ENCODE measurements at places on chromosomes 6 and 20. TPM values are rescaled to one million over a fixed set of nuclear protein-coding genes. Genes with fewer than 3 reads are reported as not detected.

PACSIN1 gene
- total RNA-seq, result 0.33 TPM

PPP1R14C gene
- not detected for total RNA-seq

RBPJL gene
- total RNA-seq, result not detected

PGBD1 gene
- total RNA-seq, result 4.2 TPM

FKBP1C gene
- total RNA-seq, result 0.33 TPM

KIFC1 gene
- total RNA-seq, result 3.8 TPM

RSPO4 gene
- total RNA-seq, result not detected

PXDC1 gene
- 86.2 TPM for total RNA-seq

TMEM217 gene
- total RNA-seq, result not detected

FOXF2 gene
- total RNA-seq, result 1.6 TPM

- DNase-seq, result peak; percentile 60
- no peak overlapping the region for H3K4me3 ChIP-seq
- no peaks in the 10 kb centered on the region for H3K27me3 ChIP-seq
- H3K27ac ChIP-seq, result peak overlapping the region; percentile 8
Measured at GRCh38 chr20:49510562-49511122, 28.2 kb upstream of the KCNB1 start.

GRCh38 chr6:163620670-163621330, 206.3 kb downstream of the QKI start:
- no peak for DNase-seq
- no peaks in the 10 kb centered on the region for H3K36me3 ChIP-seq
- no peak overlapping the region for H3K4me3 ChIP-seq
- no peak overlapping the region for H3K27ac ChIP-seq

DNA sequence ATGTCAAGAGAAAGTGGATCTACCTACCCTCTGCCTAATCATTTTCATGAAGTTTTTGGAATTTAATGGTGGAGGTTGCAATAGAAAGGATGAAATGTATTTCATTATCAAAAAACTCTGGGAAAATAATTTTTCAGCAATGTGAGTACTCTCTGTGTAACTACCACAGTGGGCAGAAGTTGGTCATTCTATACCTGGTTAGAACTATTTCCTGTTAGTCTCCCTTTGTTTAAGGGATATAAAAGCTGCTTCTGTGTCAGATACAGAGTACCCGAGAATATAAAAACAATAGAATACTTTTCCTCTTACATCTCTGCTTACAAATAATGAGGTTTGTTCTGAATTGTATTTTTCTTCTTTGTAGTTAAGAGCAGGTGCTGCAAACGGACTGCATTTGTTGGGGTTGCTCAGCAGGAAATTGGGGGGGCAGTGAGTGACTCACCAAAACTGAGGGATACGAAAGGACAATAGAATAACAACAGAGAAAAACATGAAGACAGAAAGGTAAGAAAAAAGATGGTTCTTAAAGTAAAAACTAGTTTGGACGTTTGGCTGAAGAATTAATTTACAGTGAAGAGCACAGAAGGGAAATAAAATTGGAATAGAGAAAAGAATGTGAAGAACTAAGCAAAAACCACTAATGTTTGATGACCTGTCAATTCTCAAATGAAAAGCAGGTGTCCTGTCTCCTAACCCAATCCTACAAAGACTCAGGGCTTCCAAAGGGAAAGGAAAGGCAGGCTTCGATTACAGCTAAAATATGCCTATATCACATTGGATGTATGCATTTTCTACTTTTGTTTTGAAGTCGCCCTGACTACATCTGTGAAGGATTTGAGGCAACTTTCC, 703.1 kb downstream of the RFPL4B start:
- no peaks in the 10 kb centered on the region for H3K36me3 ChIP-seq
- no peaks in the 10 kb centered on the region for H3K27me3 ChIP-seq
- no peak overlapping the region for H3K27ac ChIP-seq
- H3K4me3 ChIP-seq, result no peak overlapping the region
- DNase-seq, result no peak
- H3K4me1 ChIP-seq, result no peaks in the 10 kb centered on the region

- H3K27ac ChIP-seq, result no peak overlapping the region
- no peaks in the 10 kb centered on the region for H3K36me3 ChIP-seq
- DNase-seq, result no peak
- H3K4me1 ChIP-seq, result no peaks in the 10 kb centered on the region
- no peak overlapping the region for H3K4me3 ChIP-seq
Measured at GRCh38 chr6:72873433-72873832, 251.6 kb downstream of the KCNQ5 start.

DNA sequence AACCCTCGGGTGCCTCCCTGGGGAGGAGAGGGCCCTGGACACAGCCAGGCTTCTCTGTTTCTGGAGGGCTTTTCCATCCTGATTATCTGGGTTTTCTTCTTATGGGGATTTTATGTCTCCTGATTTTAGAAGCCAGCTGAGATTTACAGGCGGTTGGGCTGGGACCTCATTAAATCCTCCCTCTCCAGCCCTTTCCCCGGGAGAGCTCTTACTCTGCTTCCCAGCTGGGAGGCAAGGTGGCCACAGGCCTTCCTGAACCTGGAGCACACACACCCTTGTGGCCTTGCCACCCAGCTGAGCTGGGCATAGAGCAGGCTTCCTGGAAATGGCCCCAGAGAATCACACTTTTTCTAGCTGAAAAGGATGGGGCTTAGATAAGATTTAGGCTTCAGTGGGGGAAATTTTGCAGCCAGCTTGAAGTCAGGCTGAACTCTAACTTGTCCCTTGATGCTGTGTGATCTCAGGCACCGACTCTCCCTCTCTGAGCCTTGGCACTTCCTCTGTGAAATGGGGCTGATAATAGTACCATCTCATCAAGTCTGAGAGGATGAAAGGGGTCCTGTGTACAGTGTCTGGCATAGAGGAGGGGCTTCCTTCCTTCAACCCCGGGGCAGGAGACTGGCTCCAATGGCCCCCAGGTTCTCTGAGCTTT, 16.6 kb downstream of the VSTM2L start:
- H3K4me3 ChIP-seq, result no peak overlapping the region
- no peaks in the 10 kb centered on the region for H3K36me3 ChIP-seq
- DNase-seq, result no peak
- H3K4me1 ChIP-seq, result no peaks in the 10 kb centered on the region
- H3K27me3 ChIP-seq, result peaks cover 57% of the 10 kb centered on the region
- H3K27ac ChIP-seq, result no peak overlapping the region

GRCh38 chr6:125953502-125953875, 3.1 kb upstream of the HINT3 start:
- no peak overlapping the region for H3K4me3 ChIP-seq
- peaks cover 4% of the 10 kb centered on the region for H3K4me1 ChIP-seq
- no peak for DNase-seq

- H3K36me3 ChIP-seq, result no peaks in the 10 kb centered on the region
- peak overlapping the region; percentile 71 for H3K27ac ChIP-seq
- no peaks in the 10 kb centered on the region for H3K4me1 ChIP-seq
- H3K27me3 ChIP-seq, result no peaks in the 10 kb centered on the region
Measured at GRCh38 chr20:23180451-23180921, 94.4 kb upstream of the CD93 start.

GRCh38 chr6:21586740-21587178, 6.8 kb upstream of the SOX4 start:
- no peaks in the 10 kb centered on the region for H3K27me3 ChIP-seq
- DNase-seq, result no peak
- peak overlapping the region; percentile 87 for H3K4me3 ChIP-seq
- no peaks in the 10 kb centered on the region for H3K4me1 ChIP-seq
- peak overlapping the region; percentile 92 for H3K27ac ChIP-seq
- no peaks in the 10 kb centered on the region for H3K36me3 ChIP-seq

GRCh38 chr20:59661621-59662020, 57.3 kb downstream of the PHACTR3 start:
- H3K27ac ChIP-seq, result no peak overlapping the region
- no peaks in the 10 kb centered on the region for H3K4me1 ChIP-seq
- no peaks in the 10 kb centered on the region for H3K36me3 ChIP-seq
- H3K27me3 ChIP-seq, result peaks cover 53% of the 10 kb centered on the region
- H3K4me3 ChIP-seq, result no peak overlapping the region

DNA sequence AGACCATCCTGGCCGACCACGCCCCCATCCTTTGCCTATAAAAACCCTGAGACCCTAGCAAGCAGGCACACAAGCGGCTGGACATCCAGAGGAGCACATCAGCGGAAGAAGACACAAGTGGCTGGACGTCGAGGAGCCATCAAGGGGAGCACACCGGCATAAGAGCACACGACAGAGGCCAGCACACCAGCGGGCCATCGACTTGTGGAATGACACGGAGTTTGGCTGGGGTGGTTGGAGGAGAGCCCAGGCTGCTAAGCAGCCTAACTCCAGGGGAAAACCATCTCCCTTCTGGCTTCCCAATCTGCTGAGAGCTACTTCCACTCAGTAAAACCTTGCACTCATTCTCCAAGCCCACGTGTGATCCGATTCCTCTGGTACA, 44.8 kb upstream of the BCLAF1 start:
- no peaks in the 10 kb centered on the region for H3K4me1 ChIP-seq
- no peaks in the 10 kb centered on the region for H3K36me3 ChIP-seq
- no peak overlapping the region for H3K4me3 ChIP-seq
- DNase-seq, result no peak

DNA sequence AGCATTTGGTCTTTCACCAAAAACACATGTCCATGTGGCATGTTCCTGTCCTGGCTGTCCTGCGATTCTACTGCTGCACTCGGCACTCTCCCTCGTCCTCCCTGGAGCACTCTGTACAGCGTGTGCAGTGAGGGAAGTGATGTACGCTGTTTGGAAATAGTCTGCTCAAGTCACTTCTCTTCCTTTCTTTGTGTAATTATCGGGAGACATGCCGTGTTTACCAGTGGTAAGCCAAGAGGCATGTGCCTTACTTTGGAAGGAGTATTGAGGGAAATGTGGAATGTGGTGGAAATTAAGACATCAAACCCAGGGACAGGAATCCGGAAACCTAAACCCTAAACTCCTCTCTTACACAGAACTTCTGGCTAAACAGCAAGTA, 268.5 kb upstream of the FOXQ1 start:
- no peak for DNase-seq
- no peaks in the 10 kb centered on the region for H3K4me1 ChIP-seq
- H3K4me3 ChIP-seq, result no peak overlapping the region
- H3K36me3 ChIP-seq, result no peaks in the 10 kb centered on the region
- no peaks in the 10 kb centered on the region for H3K27me3 ChIP-seq

DNA sequence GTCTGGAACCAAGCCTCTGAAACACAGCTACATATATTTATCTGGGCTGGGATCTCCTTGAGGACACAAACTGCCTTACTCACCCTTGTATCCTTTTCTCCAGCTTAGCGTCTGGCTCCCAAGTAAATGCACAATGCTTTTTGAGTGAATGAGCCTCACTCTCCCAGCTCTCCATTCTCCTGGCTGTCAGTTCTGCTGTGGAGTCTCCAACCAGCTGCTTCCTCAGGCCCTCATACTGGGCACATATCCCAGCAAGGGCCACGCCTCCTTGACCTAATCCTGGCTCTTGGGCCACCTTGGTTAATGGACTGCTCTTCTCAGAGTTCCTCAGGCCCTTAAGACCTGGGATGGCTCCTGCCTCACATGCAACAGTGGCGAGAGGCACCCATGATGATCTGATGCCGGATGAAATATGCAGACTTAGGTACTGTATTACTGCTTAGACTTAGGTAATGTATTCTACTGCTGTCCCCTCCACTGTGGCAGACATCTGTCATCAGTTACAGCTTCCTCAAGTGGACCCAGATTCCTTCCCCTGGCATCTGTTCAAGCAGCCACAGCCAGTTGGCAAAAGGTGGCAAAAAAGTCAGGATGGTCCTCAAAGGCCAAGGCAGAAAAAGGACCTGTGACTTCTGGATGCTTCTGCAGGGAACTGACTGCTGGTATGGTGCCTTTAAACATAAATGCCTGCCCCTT, 16.5 kb downstream of the SNHG17 start:
- H3K27ac ChIP-seq, result no peak overlapping the region
- no peak overlapping the region for H3K4me3 ChIP-seq
- H3K4me1 ChIP-seq, result no peaks in the 10 kb centered on the region
- H3K27me3 ChIP-seq, result no peaks in the 10 kb centered on the region
- H3K36me3 ChIP-seq, result peaks cover 11% of the 10 kb centered on the region

GRCh38 chr6:105568751-105569150, 165.9 kb upstream of the PREP start:
- no peaks in the 10 kb centered on the region for H3K36me3 ChIP-seq
- no peak for DNase-seq
- H3K4me1 ChIP-seq, result no peaks in the 10 kb centered on the region
- H3K27ac ChIP-seq, result no peak overlapping the region

GRCh38 chr6:66735106-66735890, 1028.3 kb upstream of the EYS start:
- no peaks in the 10 kb centered on the region for H3K27me3 ChIP-seq
- no peak overlapping the region for H3K27ac ChIP-seq
- H3K4me3 ChIP-seq, result no peak overlapping the region
- no peaks in the 10 kb centered on the region for H3K4me1 ChIP-seq

DNA sequence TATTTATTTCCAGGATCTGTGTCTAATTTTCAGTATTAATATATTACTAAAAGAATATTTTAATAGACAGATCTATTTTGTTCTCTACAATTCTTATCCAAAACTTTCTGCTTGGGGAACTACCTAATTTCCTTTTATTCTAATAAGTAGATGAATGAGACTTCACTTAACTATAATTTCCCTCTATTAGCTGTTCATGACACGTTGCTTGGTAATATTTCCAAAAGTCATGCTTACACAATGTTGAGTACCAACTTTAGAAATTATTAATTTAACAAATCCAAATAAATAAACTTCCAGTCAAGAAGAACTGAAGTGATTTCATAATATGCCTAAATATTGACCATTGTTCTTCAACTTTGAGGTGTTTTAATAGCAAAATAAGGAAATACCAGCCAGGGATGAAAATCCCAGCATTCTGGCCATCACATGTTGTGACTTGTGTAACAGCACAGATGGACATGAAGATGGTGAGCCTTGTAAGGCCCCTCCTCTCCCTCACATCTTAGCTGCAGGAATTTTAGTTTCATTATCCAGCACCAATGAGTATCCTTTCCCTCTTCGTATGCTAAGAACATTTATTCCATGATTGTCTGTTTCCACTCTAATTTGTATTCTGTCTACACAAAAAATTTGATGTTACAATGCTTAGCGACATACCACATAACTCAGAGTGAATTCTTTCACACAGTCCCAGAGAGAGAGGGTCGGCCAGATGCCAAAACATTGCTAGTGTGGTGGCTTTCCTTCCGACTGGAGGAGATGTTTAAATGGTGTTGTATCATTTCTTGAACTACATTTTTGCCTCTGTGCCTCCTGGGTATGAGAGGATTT, 137.5 kb downstream of the FOXA2 start:
- H3K4me1 ChIP-seq, result no peaks in the 10 kb centered on the region
- DNase-seq, result no peak
- no peaks in the 10 kb centered on the region for H3K36me3 ChIP-seq
- H3K27me3 ChIP-seq, result no peaks in the 10 kb centered on the region
- H3K27ac ChIP-seq, result no peak overlapping the region

Measured in breast epithelium (tissue), 4 donors.